HS-5 (cell line): ENCODE measurements at places on chromosomes 7 and 10.

GRCh38 chr7:1669064-1669951 is 769 bp upstream of the ELFN1 start:
- no peak for DNase-seq

- no peak for DNase-seq
Measured at GRCh38 chr7:50564640-50565558, at the start of gene DDC. Gene DDC, minus strand, starts transcription at chr7:50565405. Its CDS starts 21,320 bp downstream, at chr7:50544085.

DNA sequence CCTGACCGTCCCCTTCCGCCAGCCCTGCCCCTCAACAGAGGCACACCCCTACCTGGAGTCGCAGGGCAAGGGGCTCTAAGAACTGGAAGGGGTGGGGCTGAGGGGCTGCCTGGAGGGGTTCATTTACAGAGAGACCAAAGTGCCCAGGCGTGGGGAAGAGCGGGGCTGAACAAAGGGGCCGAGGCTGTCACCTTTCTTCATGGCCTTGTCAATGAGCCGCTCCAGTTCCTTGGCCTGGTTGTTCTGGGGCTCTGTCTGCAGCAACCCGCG is 2.3 kb upstream of the CLDN15 start:
- DNase-seq = no peak

- no peak for DNase-seq
Measured at GRCh38 chr7:141464551-141464950, 86.7 kb upstream of the AGK start.

- DNase-seq = no peak
Measured at GRCh38 chr7:45435131-45435530, 139.0 kb upstream of the ADCY1 start.

DNA sequence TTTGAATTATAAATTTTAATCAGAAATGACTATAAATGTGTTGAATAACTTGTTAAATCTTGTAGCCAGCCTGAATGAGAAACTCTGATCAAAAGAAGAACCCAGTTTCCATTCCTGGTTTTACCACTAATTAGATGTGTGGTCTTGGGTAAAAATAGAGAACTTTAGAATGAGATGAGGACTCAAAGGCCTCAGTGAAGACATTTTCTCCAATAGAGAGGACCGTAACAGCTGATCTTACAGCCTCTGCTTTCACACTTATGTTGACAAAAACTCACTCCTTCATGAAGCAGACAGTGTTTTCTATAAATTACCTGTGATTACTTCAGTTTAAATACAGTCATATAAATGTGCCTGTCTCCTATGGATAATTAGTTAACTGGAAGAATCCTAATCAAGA is 200.1 kb upstream of the MEOX2 start:
- no peak for DNase-seq

GRCh38 chr7:136940122-136940521 is 71.7 kb downstream of the CHRM2 start:
- DNase-seq = no peak

DNA sequence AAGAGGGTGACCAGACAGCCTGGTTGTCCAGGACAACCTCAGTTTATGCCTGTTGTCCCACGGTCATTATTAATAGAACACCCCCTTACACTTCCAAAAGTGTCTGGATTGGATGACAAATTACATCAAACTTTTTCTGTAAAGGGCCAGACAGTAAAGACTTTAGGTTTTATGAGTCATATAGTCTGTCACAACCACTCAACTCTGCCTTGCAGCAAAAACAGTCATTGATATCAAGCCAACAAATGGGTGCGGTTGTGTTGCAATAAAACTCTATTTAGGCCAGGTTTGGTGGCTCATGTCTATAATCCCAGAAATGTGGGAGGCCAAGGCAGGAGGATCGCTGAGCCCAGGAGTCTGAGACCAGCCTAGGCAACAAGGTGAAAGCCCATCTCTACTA is 66.7 kb upstream of the ATP6V0A4 start:
- DNase-seq = no peak
